ENCODE measurements at places on chromosomes 2 and 18. TPM values are rescaled to one million over a fixed set of nuclear protein-coding genes. Genes with fewer than 3 reads are reported as not detected.

SERPINB12 gene
- 0.28 TPM for total RNA-seq

LRP2 gene
- total RNA-seq, result not detected

GPR17 gene
- not detected for total RNA-seq

GPR35 gene
- total RNA-seq, result 0.28 TPM

CCDC150 gene
- total RNA-seq, result 1.2 TPM

SULT1C2 gene
- total RNA-seq, result not detected

UGT1A4 gene
- total RNA-seq, result 0.33 TPM

ITGA4 gene
- total RNA-seq, result 3.6 TPM

LOXHD1 gene
- not detected for total RNA-seq

IL18R1 gene
- total RNA-seq, result 1.2 TPM

LYG2 gene
- total RNA-seq, result not detected

PAIP2B gene
- total RNA-seq, result 5.0 TPM

STARD6 gene
- 0.51 TPM for total RNA-seq

ERBB4 gene
- total RNA-seq, result not detected

DSG2 gene
- total RNA-seq, result 93.5 TPM

GPR39 gene
- total RNA-seq, result 10.9 TPM

BOLL gene
- total RNA-seq, result not detected

LONRF2 gene
- total RNA-seq, result not detected

CABLES1 gene
- 1.1 TPM for total RNA-seq

BIRC6 gene
- total RNA-seq, result 48.3 TPM

SEPTIN10 gene
- 35.5 TPM for total RNA-seq

GAL3ST2 gene
- not detected for total RNA-seq

NTSR2 gene
- total RNA-seq, result not detected

NT5C1B gene
- not detected for total RNA-seq

AFF3 gene
- 0.14 TPM for total RNA-seq

Measured in airway epithelial cell (primary cell).